Hair follicle dermal papilla cell (primary cell): ENCODE measurements at places on chromosomes 16 and 17. TPM values are rescaled to one million over a fixed set of nuclear protein-coding genes. Genes with fewer than 3 reads are reported as not detected.

SENP3 gene
- total RNA-seq: 66.4 and 68.7 TPM in 2 replicates

SRL gene
- 0.12 and 0.16 TPM in 2 replicates for total RNA-seq

CIBAR2 gene
- not detected in 2 replicates for total RNA-seq

CDK5R1 gene
- total RNA-seq: 0.61 and 0.65 TPM in 2 replicates
